Urothelium cell line (cell line): ENCODE measurements at places on chromosomes 11 and 22.

DNA sequence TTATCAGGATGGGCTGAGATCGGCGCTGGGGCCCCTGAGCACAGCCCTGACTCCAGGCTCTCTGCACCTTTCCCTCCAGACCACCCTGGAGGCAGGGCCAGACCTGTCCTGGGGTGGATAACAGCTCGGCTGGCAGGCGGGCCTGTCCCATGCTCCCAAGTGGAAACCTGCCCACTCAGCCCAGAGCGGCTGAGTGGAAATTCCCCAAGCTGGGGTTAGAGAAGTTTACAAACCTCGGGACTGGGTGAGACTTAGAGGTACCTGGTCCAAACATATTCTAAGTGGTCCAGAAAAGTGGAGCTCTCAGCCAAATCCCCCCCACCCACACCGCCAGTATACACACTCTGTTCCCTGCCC, 4.8 kb upstream of the FXYD2 start:
- no peak for DNase-seq

GRCh38 chr11:14095882-14096281, 133.4 kb downstream of the SPON1 start:
- no peak for DNase-seq

DNA sequence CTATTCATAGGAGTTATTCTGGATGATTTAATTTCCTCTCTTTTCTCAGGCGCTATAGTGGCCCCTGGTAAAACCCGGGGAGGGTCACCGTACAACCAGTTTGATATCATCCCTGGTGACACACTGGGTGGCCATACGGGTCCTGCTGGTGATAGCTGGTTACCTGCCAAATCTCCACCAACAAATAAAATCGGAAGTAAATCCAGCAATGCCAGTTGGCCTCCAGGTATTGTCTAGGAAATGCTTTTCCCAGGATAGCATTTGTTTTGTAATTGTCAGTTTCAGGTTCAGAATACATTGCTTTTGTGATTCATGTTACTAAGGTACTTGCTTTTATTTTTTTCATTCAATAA, 35.6 kb upstream of the ADSL start:
- no peak for DNase-seq

DNA sequence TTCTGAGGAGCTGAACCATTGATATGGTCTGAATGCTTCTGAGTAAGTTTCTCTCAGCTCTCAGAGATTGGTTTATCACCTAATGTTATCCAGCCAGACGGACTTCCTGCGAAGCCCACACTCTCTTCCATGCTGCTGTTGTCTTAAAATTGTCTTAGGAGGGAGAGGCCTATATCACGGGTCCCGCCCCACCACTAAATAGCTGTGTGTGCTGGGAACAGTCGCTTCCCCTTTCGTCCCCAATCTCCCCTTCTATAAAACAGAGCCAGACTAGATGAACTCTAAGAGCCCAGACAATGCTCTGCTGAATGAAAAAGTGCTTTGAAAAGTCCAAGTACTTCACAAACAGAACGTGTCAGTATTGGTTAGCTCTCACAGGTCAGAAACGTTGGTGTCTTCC, 81.4 kb upstream of the AKIP1 start:
- DNase-seq: no peak

DNA sequence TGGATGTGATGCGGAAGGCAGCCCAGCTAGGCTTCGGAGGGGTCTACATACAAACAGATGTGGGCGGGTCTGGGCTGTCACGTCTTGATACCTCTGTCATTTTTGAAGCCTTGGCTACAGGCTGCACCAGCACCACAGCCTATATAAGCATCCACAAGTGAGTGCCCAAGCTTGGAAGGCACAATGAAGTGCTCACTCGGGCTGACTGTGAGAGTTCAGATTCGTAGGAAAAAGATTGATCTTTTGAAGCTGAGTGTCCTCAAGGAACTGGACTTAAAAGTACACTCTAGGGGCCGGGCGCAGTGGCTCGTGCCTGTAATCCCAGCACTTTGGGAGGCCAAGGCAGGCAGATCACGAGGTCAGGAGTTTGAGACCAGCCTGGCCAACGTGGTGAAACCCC, 3.7 kb downstream of the ACAD8 start:
- DNase-seq: no peak

GRCh38 chr22:40076702-40077645, 82.2 kb downstream of the FAM83F start:
- no peak for DNase-seq

DNA sequence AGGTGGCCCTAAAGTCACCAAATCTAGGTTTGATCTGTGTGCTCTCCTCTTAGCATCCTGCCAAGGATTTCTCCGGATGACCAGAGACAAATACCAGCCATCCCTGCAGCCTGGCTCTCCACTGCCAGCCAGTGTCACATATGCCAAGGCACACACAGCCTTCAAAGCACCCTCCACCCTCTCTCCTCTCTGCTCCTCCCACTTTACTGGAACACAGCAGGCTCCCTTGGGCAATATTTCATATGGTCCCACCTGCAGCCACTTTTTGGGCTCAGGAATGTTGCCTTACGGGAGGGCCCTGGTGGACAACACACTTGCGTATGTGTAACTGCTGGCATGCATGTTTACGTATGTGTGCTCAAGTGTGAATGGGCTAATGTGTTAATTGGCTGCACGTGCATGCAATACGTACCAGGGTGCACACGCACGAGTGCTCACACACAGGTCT, 183.9 kb downstream of the CEP164 start:
- no peak for DNase-seq

GRCh38 chr11:78801161-78801884, 226.7 kb upstream of the NARS2 start:
- no peak for DNase-seq

GRCh38 chr11:60831143-60831500, 10.8 kb upstream of the CCDC86 start:
- DNase-seq: peak; percentile 85

GRCh38 chr11:118615976-118616371, 8.6 kb downstream of the PHLDB1 start:
- DNase-seq: no peak

GRCh38 chr22:22789922-22790845, 97.4 kb upstream of the IGLL5 start:
- DNase-seq: no peak

DNA sequence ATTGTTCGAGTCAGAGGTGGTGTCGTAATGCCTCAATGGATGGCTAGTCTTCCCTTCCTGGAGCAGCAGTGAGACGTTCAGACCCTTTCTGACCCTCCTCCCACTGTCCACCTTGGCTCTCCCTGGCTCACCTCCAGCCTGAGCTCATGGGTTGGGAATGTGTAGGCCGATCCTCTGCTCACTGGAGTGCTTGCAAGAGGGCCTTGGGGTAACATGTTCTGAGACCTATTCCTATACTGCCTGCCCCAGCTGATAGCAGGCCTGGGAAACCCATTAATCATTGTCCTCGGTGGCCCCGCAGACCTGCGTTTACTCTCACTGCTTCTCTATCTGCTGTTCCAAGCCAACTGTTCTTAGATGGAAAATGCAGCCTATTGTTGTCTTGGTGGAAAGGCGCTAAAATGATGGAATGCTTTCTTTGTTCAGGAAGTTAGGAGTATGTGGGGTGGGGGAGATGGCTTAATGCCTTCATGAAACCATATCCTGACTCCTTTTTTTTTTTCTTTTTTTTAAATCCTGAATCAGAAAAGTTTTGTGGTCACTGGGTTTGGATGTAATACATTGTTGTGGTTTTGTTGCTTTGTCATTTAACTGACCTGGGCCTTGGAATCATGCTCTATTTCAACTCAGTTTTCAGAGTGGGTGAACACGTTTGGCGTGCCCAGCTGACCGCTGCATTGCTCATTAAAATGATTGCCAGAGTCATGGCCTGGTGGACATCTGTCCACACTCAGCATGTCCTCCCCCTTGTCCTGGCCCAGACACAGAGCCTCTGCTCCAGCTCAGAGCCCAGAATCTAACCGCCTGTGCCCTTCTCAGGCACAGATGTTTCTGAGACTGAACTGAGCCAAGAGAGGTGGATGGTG, 72.5 kb downstream of the MICAL2 start:
- DNase-seq: peak; percentile 85

GRCh38 chr22:23240639-23241389, 60.5 kb downstream of the BCR start:
- no peak for DNase-seq

- no peak for DNase-seq
Measured at GRCh38 chr11:67178421-67178820, 59.4 kb downstream of the KDM2A start.

DNA sequence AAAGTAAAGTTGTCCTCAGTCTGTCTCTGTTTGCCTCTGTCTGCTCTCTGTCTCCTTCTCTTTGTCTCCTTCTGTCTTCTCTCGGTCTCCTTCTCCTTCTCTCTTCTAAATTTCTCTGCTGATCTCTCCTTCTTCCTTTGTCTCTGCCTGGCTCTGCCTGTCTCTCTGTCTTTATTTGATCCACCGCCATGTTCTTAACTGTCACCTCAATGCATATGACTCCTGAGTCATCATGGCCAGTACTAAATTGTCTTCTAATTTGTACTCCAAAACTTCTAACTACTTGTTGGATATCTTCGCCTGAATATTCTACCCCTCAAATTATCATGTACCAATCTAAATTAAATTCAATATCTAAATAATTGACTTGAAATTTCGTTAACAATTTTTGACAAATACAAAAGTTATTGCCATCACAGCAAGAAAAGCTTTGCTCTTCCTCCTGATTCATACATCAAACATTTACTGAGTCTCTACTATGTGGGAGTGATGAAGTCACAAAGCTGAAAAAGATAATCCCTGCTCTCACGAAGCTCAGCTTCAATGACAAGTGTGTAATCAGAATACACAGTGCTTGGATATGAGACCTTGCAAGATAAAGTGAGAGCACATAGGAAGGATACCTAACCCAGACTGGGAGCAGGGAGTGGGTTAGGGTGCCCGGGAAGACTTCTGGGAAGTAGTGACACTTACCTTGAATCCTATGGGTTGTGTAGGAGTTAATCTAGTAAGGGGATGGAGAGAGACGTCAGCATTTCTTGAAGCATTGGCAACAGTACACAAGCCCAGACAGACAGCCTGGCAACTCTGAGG, 193.0 kb downstream of the MAML2 start:
- DNase-seq: no peak

DNA sequence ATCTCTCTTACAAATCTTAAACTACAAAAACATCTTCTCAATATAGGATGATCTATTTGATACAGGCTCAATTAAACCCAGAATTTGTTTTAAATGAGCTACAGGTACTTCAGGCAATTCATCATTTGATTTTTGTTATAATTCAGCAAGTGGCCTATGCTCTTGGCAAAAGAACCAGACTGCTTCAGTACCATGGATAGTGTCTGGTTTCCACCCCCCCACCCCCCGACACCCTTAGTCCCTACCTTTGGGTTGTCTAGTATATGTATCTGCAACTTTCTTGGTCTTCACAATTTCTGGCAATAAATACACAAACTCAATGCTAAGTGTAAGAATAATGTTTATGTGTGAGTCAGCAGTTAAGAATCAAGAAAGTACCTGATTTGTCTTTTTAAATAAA, 97.3 kb upstream of the API5 start:
- no peak for DNase-seq

GRCh38 chr11:106281455-106282173, 204.2 kb downstream of the AASDHPPT start:
- peak; percentile 41 for DNase-seq

GRCh38 chr11:35142481-35143075, 3.6 kb downstream of the CD44 start:
- peak; percentile 32 for DNase-seq

GRCh38 chr11:78783301-78783700, 208.6 kb upstream of the NARS2 start:
- no peak for DNase-seq

DNA sequence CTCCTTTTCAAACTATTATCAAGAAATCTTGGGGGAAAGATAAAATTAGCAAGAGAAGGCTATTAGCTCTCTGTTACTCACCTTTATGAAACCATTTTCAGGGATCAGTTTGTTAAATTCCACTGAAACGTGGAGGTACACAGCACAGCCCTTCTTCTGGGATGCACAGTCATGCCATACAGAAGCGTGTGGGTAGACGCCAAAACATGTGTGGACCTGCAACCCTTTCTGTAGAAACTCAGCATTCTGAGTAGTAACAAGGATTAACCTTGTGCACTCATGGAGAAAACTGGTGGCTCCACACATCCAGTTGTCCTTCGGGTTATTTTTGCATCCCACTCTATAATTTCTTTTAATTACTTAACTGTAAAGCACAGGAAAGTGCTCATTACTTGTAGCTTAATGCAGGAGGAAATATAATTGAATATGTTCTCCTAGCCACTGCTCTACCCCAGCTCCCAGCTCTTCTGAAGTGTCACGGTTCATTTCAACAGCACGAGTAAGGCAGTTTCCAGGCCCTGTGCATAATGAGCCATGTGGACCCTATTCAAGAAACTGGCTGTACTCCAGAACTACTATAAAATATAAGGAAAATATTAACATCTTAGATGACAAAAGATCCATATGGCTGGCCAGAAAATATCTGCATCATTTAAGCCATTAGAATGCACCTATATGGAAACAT, 26.1 kb downstream of the BDNF start:
- no peak for DNase-seq

- peak; percentile 58 for DNase-seq
Measured at GRCh38 chr11:45847911-45848316, 639 bp downstream of the CRY2 start.

GRCh38 chr22:31102441-31103081, 4.8 kb downstream of the SELENOM start:
- no peak for DNase-seq

GRCh38 chr22:49431551-49431950, 396.1 kb downstream of the BRD1 start:
- DNase-seq: no peak
